Frontal cortex (tissue), 4 donors: ENCODE measurements at places on chromosomes 4 and X. TPM values are rescaled to one million over a fixed set of nuclear protein-coding genes. Genes with fewer than 3 reads are reported as not detected.

- DNase-seq: no peak
These were observed 115.1 kb downstream of the PHEX start for GRCh38 chrX:22147214-22147613.

DNA sequence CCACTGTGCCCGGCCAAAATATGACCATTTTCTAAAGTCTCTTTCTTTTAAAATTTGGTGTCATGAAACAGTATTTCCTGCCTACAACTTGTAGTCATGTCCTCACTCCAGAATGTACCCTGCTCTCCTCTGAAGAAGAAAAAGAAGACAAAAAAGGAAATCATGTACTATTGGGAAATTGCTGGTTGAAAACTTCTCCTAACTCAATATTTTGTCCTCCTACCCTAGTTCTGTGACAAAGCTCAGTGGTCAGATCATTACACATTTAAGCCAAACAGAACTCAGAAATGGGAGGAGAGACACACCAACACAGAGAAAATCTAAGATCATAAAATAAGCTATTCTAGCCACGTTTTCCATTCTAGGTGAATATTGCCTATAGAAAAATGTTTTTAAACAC lies 127.7 kb downstream of the IRF2 start:
- no peak for DNase-seq

DNA sequence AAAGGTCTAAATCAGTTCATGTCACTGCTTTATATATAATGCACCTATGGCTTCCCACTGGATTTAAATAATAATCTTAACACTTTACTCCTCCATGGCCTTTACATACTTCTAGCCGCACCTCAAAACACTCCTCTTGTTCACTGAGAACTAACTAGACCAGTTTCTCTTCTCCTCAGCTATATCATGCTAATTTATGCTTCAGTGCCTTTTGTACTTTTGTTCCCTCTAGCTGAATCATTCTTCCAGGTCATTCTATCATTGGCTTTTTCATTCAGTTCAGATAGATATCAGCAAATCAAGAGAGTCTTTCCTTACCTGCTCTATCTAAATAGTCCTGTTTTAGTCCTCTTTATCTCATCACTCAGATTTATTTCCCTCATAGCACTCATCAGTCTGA lies 64.2 kb downstream of the TET2 start:
- DNase-seq: no peak

DNA sequence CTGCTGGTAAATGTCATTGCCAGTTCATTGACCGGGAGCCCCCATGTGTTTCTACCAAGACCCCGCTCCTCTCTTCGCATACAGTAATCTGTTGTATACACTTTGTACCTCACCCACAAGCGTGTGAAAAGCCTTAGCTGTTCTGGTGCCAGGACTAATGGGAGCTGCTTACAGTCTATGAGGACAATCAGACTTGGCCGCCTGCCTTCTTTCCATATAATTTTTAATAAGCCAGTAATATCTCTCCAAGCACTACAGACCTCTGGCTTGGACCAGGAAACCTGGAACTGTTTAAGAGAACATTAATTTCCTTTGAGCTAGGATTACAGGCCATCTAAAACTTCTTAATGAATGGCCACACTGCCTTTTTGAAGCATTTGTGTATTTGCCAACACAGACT lies 149.7 kb upstream of the MSX1 start:
- no peak for DNase-seq

DNA sequence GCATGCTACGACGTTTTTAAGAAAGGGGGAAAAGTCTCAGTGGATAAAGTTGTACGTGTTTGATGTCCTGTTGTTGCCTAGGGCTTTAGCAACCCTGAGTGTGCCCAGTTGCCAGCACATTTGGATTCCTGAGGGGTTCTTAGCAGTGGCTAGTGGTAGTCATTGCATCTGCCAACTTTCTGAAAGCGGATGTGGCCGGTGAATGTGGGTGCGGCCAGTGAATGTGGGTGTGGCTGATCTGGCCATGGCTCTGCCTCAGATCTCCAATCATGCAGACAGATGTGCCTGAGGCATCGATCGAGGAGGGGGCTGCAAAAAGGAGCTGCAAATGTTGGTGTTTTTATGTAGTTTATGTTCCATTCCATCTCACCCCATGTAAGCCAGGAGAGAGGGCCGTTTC lies 41.5 kb upstream of the FAT1 start:
- DNase-seq: no peak

GRCh38 chr4:132180020-132180427 lies 969.1 kb upstream of the PCDH10 start:
- no peak for DNase-seq

GRCh38 chr4:12595986-12596385 lies 888.2 kb downstream of the RAB28 start:
- DNase-seq: no peak

DNA sequence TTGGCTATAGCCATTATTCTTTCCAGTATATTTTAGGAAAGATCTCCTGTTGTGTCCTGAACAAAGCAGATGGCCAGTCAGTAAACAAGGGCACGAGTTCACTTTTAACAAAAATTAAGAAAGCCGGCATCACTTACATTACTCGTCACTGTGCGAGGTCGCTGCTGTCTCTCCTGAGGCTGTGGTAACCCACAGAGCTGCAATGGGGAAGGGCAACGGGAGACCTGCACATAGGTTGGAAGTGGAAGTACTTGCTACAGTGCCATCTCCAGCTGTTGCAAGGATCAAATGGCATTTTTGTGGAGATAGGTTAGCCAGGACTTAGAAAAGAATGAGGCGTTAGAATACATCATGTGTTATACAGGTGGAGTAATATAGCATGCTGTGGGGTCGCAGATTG lies 132.2 kb downstream of the KLHL8 start:
- DNase-seq: no peak

- no peak for DNase-seq
These were observed 59.9 kb upstream of the CHRNA9 start for GRCh38 chr4:40275065-40275730.

GRCh38 chr4:140372751-140373327 lies 607 bp upstream of the SCOC start:
- peak; percentile 14 for DNase-seq

- no peak for DNase-seq
These were observed 13.6 kb downstream of the EXOC1 start for GRCh38 chr4:55866973-55867574.

DNA sequence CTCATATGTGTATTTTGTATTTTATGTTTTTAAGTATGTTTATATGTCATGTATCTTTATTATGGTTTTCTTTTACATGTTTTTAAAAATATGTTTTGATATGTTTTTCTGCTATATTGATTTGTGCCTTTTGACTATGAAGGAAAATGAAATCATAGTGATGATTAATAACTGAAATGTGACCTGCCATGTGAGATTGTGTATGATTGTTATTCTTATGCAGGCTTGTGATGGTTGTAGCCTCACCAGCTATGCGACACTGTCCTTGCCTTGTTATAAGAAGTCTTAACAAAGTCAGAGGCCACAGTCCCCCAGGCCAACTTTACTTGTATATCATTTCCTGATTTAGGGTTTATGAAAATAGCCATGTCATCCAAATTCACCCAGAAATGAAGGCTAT lies 83.2 kb downstream of the TMEM131L start:
- DNase-seq: no peak

DNA sequence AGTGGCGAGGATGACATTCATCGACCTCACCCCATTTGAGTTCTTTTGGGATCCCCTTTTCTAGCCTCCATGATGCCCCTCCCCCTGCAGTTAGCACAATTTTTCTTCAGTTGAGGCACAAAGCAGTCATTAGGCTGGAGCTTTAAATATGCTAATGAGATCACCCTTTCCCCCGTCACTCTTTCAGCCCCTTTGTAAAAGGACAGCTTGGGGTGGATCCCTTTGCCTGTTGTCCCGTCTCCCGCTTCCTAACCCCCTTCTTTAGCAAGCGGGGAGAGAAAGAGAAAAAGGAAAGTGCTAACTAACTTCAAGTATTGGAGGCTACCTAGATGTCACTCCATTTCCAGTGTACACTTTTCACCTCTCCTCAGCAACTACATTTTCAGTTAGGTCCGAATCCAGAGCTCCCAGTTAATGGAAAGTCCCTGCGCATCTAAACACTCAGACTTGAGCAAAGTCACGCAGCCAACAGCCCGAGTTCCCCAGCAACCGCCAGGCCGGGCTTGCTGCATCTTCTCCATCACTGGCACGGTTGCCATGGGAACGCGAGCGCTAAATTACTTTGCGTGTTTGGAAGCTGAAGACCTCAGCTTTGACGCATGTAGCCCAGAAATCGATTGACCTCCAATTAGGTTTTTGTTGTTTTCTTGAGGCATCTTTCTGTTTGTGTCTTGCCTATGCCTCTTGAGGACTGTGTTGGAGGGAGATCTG lies 76.8 kb downstream of the RTL5 start:
- DNase-seq: no peak

GRCh38 chr4:159227984-159228383 lies 125.1 kb downstream of the RAPGEF2 start:
- DNase-seq: no peak

GRCh38 chrX:20394451-20394850 lies 127.7 kb upstream of the RPS6KA3 start:
- DNase-seq: no peak

- no peak for DNase-seq
These were observed 47.3 kb upstream of the PPARGC1A start for GRCh38 chr4:23937173-23937572.

- no peak for DNase-seq
These were observed 10.1 kb downstream of the AMOT start for GRCh38 chrX:112830540-112830939.

- no peak for DNase-seq
These were observed 57.0 kb downstream of the XAGE2 start for GRCh38 chrX:52425775-52426174.

DNA sequence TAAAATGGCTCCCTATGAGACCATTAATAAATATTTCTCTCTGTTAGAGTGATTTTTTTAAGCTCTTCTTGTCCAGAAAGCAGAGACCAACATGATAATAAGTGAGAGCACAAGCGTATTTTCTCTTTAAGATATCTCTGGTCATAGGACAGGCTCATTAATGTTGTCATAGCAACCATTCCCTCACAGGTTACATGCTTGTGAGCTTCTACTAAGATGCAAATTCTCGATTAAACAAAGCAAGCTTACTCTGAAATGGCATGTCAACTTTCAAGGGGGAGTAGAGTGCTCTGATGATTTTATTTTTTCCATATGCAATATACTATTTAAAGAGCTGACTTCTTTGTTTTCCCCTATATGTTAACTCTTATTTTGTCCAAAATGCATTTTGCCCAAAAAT lies 487.2 kb upstream of the LCORL start:
- DNase-seq: no peak

GRCh38 chr4:54572152-54572542 lies 85.6 kb upstream of the KIT start:
- DNase-seq: no peak

DNA sequence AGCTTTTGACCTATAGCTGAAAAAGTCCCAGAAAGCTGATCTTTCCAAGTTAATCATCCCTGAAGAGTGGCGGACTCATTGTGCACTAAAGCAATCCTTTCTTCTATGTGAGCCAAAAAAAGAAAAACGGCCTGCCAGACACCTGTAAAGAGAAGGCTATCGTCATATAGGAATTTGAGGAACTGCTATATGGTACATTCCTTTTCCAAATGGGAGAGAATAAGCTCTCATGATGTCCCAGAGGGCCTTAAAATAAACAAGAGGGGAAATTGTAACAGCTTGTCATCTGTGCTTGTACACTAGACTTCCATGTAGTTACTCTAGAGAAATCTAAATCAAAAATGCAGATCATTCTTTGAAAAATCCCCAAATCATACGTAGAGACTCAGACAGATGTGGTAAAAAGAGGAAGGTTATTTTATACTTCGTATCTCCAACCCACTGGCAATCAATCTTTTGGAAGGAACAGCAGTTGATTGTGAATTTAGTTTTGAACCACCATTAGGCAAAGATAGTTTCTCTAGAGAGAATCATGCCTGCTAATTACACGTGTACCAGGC lies 26.1 kb downstream of the GPR174 start:
- DNase-seq: no peak

- no peak for DNase-seq
These were observed 124.9 kb upstream of the ZCCHC13 start for GRCh38 chrX:74179071-74179470.

Gene RENBP
- total RNA-seq: 2.4 TPM

Gene LDB2
- total RNA-seq: 216 TPM

Gene FRG2
- total RNA-seq: not detected

Gene TKTL2
- total RNA-seq: 0.82 TPM

Gene SH3RF1
- total RNA-seq: 13.0 TPM

Gene NKX3-2
- total RNA-seq: not detected
